Activated CD8-positive, alpha-beta memory T cell treated with anti-CD3 and anti-CD28 coated beads for 48 hours (primary cell): ENCODE measurements at places on chromosomes 3 and 15.

DNA sequence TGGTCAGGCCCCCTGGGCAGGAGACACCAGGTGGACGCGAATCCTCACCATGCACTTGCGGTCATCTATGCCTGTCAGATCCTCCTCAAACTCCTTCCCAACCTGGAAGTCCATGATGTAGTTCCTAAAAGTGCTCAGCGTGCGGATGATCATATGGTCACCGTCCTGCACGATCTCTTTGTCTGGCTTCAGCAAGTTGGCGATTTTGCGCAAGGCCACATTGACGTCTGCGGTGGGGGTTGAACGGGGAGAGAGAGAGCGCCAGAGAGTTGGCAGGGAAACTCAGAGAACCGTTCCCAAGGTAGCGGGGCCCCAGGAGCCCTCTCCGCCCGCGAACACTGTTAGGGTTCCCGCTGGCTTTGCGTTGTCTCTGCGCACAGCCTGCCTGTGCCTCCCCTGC, 809 bp downstream of the RBP1 start:
- no peak for DNase-seq

GRCh38 chr3:124558991-124559845, 171.0 kb upstream of the UMPS start:
- no peak for DNase-seq

DNA sequence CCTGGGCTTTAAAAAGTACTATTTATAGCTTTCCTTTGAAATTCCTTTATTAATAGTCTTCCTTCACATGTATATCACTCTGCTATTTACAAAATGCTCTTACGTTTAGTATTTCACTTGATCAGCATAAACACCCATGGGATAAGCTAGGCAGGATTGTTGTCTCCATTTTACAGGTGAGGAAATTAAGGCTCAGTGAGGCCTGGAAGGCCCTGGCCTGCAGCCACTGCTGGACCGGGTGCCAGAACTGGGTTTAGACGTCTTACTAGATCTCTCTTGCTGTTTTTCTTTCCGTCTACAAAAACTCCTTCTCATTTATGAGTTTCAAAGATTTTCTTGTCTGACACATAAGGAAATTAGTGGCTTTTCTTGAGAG, 236.4 kb downstream of the LPP start:
- no peak for DNase-seq

- no peak for DNase-seq
Observed at GRCh38 chr3:121871430-121871829, 22.8 kb upstream of the SLC15A2 start.

DNA sequence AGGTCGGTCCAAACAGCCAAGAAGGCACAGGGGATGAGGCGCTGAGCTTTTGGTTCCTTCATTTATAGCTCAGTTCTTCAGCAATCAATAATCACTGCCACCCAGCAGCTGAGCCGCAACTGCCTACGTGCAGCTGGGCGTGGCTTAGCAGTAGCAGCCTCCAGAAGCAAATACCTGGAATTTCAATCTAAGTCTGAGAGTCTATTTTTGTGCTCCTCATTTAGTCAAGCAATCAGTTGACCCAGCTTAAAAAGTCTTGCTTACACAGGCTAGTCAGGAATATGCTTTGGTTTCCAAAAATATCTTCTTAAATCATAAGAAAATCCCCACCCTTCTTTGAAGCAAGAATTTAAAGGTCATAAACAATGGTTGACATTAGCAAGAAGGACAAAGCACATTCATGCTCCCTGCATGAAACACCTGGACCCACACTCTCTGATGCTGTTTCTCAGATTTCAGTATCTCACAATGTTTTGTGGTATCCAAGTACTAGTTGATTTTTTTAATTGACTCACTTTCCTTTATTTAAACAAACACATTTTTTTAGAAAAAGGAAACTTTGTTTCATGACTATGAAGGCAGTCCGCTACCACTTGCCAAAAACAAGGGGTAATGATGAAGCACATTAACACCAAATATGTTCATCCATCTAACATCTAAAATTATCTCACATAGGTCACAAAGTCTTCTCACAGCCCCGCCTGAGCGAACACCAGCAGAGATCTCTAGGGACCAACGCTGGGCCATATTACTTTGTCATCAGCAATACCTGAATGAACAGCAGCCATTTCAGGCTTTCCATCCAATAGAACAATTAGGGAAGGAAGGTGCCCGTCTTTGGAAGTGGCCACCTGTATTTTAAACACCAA, 106.1 kb downstream of the OXNAD1 start:
- no peak for DNase-seq

DNA sequence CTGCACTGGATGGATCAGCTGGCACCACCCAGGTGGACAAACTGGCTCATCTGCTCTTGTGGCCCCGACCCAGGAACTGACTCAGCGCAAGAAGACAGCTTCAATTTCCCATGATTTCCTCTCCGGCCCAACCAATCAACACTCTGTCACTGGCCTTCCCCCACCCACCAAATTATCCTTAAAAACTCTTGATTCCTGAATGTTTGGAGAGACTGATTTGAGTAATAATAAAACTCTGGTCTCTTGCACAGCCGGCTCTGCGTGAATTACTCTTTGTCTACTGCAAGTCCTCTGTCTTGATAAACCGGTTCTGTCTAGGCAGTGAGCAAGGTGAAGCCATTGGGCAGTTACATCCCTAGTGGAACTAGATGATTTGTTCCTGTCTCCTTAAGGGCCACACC, 16.1 kb downstream of the BDH1 start:
- DNase-seq = no peak

DNA sequence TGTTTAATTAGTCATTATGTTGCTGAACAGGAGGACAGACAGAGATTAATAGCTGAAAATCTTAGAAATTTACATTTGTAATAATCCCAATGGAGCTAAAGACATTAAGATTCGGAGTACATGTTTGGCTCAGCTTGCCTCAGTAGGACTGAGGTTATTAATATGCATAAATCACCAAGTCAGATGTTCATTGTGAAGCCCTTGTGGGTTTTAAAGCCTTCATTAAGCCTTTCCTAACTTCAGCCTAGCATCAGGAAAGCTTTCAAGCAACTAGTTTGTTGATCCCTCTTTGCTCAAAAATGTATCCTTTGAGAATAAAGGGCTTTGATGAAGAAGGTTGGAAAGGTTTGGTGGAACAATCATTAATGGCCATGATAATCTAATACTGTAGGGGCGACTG, 178.2 kb upstream of the CGNL1 start:
- DNase-seq = no peak

GRCh38 chr3:19148768-19149091, 420 bp downstream of the KCNH8 start:
- DNase-seq = no peak

DNA sequence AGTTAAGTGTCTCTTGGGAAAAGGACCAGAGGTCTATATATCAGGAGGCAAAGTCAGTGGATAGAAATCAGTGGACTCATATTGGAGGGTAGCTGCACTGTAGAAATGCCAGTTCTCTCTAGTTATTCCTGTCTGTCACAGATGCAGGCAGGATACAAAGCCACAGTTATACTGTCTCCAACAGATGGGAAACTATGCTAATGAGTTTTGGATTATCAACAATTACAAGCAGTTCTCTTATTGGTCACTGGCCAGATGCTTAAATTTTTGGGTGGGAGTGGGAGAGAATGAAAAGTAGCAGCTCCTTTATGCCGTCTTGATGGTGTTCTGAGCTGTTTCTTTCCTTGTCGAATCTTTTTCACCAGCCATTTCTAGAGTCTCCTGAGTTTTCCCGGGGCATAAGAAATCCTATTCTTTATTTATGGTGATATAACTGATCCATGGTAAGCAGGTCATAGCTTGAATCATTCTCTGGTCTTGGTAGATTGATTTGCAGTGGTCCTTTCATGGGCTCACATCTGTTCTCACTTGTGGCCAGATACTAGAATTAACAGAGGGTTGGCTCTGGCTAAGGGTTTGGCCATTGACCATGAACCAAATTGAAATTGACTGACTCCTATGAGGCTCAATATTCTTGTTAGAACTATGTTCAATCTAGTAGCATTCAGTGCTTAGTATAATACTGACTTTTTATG, 44.6 kb upstream of the RBMS3 start:
- no peak for DNase-seq

GRCh38 chr15:100877551-100877950, 2.1 kb upstream of the ALDH1A3 start:
- no peak for DNase-seq

DNA sequence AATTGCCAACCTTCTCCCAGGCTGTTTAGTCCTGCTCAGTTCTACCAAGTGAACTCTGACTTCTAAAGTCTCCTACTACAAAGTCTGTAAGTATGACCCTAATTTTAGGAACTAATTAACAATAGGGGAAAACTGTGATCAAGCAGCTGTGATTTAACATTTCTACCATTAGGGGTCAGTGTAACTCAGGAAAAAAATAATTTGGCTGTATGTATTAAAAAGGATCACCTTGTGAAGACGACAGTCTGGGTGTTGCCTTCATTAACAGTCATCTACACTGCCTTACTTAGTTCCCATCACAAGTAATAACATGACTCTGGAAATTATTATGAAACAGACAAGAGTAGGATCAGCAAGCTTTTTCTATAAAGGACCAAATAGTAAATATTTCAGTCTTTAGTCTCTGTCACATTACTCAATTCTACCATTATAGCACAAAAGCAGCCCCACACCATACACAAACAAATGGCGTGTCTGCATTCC, 4.2 kb upstream of the NPHP3 start:
- DNase-seq = no peak

DNA sequence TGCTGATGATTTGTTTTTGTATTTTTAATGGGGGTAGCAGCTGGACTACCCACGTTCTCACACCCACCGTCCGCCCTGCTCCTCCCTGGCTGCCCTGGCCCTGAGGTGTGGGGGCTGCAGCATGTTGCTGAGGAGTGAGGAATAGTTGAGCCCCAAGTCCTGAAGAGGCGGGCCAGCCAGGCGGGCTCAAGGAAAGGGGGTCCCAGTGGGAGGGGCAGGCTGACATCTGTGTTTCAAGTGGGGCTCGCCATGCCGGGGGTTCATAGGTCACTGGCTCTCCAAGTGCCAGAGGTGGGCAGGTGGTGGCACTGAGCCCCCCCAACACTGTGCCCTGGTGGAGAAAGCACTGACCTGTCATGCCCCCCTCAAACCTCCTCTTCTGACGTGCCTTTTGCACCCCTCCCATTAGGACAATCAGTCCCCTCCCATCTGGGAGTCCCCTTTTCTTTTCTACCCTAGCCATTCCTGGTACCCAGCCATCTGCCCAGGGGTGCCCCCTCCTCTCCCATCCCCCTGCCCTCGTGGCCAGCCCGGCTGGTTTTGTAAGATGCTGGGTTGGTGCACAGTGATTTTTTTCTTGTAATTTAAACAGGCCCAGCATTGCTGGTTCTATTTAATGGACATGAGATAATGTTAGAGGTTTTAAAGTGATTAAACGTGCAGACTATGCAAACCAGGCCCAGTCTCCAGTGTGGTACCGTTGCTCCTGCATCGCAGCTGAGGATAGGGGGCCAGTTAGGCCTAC, 1.4 kb upstream of the FES start:
- DNase-seq = no peak

DNA sequence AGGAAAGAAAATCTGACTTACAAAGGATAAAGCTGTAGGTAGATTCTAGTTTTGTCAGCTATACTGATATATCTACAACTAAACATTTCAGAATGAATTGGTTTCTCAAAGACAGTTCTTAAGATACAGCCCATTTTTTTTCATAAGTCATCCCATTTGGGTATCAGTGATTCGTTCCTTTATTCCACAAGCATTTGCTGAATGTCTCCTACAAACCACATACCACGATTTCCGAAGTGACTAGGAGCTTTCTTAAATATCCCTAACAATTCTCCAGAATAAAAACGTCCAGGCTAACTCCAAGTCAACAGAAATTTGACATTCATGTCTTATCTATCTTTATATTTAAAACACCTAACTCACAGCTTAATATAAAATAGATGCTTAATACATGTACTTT, 59.8 kb downstream of the TP53BP1 start:
- no peak for DNase-seq

GRCh38 chr15:43316971-43317346, 13.4 kb downstream of the LCMT2 start:
- DNase-seq = no peak
